Nephron progenitor cell (in vitro differentiated cells): ENCODE measurements at places on chromosomes 4 and X.

DNA sequence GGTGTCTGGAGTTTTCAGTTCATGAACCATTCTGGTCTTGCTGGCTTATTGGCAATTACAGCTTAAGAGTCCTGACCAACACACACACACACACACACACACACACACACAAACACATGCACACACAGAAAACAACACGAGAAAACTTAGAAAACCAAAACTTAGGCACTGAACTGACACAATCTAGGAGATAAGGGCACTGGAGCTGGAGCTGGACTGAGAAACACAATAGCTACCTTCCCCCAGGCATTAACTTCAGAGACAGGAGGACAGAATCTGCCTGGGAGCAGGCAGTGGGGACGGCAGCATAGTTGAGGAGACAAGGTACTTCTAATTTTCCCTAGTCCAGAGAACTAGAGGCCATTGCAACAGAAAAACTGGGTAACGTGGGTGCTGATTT is 62.3 kb downstream of the LNX1 start:
- DNase-seq: no peak

DNA sequence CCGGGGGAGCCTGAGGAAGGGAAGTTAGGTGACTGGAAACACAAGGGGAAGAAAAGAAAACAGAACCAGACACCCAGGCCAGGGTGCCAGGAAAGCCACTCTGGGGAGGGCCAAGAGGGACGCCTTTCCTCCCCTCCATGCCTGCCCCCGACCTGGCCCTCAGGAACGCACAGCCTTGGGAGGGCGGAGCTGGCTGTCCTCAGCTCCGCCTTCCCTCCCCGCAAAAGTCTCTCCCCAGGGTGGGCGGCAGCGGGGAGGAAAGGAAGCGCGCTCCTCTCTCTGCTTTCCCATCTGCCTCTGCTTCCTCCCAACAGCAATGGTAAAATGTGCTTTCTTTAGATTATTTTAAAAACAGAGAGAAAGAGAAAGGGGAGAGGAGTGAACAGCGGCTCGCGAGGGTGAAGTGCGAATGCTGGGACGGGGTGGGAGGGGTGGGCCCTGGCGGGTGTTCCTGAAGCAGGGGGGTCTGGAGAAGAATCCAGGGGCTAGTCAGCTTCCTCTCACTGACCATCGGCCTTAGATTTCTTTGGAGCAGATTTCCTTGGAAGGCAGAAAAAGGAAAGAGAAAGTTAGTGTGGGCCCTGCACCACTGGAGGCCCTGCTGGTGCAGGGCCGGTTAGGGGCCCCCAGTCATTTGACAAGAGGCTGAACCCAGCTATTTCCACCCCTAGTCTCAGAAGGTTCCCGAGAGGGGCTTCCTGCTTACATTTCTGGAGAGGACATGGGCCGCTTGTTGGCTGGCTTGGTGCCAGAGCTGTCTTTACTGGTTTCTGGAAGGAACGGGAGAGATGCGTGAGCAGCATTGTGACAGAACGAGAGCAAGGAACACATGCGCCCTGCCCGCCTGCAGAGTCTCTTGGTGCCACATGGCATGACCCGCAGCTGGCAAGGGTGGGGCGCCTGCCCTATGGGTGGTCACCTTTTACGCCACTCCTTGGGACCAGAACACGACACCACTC is 4.7 kb upstream of the RENBP start:
- no peak for DNase-seq

DNA sequence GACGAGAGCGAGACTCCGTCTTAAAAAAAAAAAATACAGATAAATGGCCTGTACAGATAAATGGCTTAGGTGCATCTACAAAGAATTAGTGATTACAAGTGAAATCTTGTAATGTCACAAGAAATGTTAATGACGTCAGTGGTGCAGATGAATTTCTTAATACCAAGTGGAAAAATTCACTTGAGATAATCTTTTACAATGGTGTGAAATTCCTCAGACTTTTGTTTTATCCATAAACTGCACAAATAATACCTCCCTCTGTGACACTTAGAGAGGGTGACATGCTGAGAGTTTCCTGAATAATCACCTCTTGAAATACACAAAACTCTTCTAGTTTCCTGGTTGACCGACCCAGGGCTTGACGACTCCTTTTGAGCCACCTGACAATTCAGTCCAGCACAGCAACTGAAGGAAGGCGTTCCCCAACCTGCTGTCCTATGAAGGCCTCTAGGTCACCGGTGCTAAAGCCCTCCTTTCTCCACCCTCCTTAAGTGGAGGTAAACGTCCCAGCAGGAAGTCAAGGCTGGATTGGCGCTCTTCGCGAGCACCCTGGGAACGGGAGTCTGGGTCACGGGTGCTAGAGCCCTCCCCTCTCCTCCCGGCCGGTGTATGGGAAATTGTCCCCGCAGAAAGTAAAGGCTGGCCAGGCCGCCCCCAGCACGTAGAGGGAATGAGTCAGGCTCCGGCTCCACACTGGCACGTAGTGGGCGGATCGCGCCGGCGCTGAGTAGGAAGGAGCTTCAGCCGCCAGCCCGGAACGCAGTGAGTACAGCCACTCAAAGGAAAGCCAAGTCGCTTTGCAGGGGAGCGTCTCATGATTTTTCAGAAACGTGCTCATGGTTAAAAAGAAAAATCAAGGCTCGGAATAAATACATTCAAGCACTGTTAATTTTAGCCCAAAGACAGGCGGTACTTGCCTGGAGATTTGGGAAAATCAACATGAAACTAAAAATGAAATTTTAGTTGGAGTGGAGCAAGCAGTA is at the start of gene TMEM144:
Gene TMEM144, plus strand, starts transcription at position 662 of the 983 bp plus-strand sequence. CDS start 2,182 bp downstream, outside the sequence.
- DNase-seq: peak; percentile 81

DNA sequence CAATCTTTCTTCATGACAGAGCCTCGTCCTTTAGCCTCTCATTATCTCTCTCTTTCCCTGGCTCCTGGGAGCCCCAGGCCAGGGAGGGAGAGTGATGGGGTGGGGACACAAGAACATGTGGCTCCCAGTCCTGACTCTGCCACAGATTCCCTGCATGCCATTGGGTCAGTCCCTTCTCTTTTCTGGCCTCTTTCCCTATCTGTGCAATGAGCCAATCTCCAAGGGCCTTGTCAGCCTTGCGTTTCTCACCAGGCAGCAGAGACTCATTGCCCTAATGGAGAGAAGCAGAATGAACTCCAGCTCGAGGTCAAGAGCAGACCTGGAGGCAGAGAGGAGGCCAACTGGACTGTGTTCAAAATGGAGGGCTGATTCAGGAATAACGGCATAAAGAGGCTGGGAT is 38.4 kb upstream of the PJA1 start:
- DNase-seq: no peak
